Left ventricle myocardium inferior (tissue), 1 donor: ENCODE measurements at places on chromosomes 6 and 20. TPM values are rescaled to one million over a fixed set of nuclear protein-coding genes. Genes with fewer than 3 reads are reported as not detected.

ADAT2 gene
- total RNA-seq, result 1.5 TPM

MLIP gene
- total RNA-seq, result 397 TPM

SLC26A8 gene
- total RNA-seq, result not detected

OR2H2 gene
- total RNA-seq, result not detected

CAGE1 gene
- total RNA-seq, result not detected

ZC3H12D gene
- 0.25 TPM for total RNA-seq

TBC1D22B gene
- total RNA-seq, result 6.1 TPM

SAMD5 gene
- 0.33 TPM for total RNA-seq

TFAP2C gene
- 0.19 TPM for total RNA-seq

KIF25 gene
- 0.22 TPM for total RNA-seq

CST5 gene
- total RNA-seq, result not detected

GDAP1L1 gene
- total RNA-seq, result 0.55 TPM

DNA sequence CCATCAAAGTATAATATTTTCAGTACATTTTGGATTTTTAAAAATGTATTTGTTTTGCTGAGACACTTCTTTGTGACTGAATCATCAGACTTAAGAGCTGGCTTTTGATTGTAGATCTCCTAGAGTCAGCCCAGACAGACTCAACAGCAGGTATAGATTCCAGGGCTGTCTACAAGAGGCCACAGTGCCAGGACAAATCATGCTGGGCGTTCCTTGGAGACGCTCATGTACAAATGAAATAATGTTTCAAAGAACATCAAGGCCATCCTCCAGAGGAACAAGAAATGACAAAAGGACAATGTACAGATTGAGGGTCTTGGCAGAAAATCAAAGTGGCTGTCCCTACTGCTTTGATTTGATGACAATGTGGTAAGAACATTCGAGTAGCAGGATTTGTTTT is 369.3 kb downstream of the GRIK2 start:
- peaks cover 5% of the 10 kb centered on the region for H3K4me1 ChIP-seq
- no peak overlapping the region for H3K27ac ChIP-seq
- DNase-seq, result no peak
- H3K36me3 ChIP-seq, result no peaks in the 10 kb centered on the region
- no peak overlapping the region for H3K4me3 ChIP-seq

GRCh38 chr20:63753381-63753780 is 13.8 kb downstream of the SLC2A4RG start:
- no peak overlapping the region for H3K27ac ChIP-seq
- H3K27me3 ChIP-seq, result no peaks in the 10 kb centered on the region
- H3K4me1 ChIP-seq, result peaks cover 5% of the 10 kb centered on the region
- no peak for DNase-seq

- no peak overlapping the region for H3K27ac ChIP-seq
- peaks cover 14% of the 10 kb centered on the region for H3K4me1 ChIP-seq
- H3K36me3 ChIP-seq, result no peaks in the 10 kb centered on the region
- DNase-seq, result peak; percentile 24
Measured at GRCh38 chr20:44247586-44248409, 690 bp downstream of the GDAP1L1 start.

DNA sequence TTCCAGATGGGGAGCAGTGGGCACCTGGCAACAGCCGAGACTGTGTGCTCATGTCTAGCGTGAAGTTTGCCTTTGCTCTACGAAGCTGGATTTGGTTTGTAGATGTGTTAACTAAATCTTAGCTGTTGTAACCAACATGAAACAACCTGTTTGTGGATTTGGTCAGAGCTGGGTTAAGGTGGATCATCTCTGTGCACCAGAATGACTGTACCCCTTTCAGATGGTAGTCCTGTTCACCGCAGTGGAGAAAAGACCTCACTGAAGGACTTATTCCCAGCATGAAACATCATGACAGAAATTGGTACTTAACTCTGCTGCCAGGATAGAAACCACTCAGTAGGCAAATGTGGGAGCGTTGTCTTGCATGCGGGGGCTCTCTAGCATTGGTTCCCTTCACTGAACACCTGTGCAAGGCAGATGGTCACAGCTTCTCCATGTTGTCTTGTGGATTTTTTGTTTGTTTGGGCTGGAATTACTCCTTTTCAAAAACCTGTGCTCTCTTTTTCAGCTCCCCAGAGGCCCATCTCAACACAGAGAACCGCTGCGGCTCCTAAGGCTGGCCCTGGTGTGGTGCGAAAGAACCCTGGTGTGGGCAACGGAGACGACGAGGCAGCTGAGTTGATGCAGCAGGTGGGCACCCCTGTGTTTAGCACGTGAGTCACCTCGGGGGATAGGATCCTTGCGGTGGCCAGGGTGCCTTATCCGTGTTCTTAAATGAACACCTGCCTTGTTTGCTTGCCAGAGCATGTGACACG is 19.3 kb upstream of the EFCAB8 start:
- no peak overlapping the region for H3K4me3 ChIP-seq
- H3K27ac ChIP-seq, result no peak overlapping the region
- DNase-seq, result no peak
- H3K27me3 ChIP-seq, result no peaks in the 10 kb centered on the region

GRCh38 chr6:169782966-169783365 is 31.5 kb downstream of the ERMARD start:
- H3K4me3 ChIP-seq, result no peak overlapping the region
- H3K36me3 ChIP-seq, result peaks cover 32% of the 10 kb centered on the region
- H3K27ac ChIP-seq, result no peak overlapping the region
- no peaks in the 10 kb centered on the region for H3K4me1 ChIP-seq

- peaks cover 92% of the 10 kb centered on the region for H3K36me3 ChIP-seq
- H3K27me3 ChIP-seq, result no peaks in the 10 kb centered on the region
- H3K4me3 ChIP-seq, result no peak overlapping the region
- peak overlapping the region; percentile 71 for H3K27ac ChIP-seq
- no peak for DNase-seq
- peaks cover 84% of the 10 kb centered on the region for H3K4me1 ChIP-seq
Measured at GRCh38 chr20:10647471-10647870, 26.3 kb downstream of the JAG1 start.

- no peaks in the 10 kb centered on the region for H3K27me3 ChIP-seq
- peaks cover 4% of the 10 kb centered on the region for H3K4me1 ChIP-seq
- no peak overlapping the region for H3K4me3 ChIP-seq
- no peak overlapping the region for H3K27ac ChIP-seq
- DNase-seq, result no peak
- H3K36me3 ChIP-seq, result no peaks in the 10 kb centered on the region
Measured at GRCh38 chr6:20708367-20709124, 174.3 kb downstream of the CDKAL1 start.

DNA sequence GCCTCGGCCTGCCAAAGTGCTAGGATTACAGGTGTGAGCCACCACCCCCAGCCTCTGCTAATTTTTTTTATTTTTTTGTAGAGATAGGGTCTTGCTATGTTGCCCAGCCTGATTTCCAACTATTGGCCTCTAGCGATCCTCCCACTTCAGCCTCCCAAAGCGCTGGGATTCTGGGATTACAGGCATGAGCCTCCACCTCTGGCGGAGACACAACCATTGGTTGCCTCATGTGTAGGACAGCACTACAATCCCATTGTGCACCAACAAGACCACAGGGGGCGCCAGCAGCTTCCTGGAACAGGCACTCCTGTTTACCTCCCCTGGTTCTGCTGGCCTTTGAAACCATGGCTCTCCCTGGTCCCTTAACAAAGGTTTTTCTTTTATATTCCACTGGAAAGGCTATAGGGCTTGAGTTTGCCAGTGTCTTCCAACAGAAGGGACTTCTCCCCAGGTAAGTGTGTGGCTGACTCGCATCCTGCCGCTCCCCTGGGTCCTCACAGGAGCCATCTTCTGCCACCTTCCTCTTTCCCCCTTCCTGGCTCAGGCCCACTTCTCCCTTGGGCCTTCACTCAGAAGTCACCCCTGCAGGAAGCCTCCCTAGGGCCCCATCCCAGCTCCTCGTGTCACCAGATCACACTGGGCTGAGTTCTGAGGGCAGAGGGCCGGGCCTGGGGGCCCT is 39.2 kb upstream of the TLDC2 start:
- peaks cover 59% of the 10 kb centered on the region for H3K4me1 ChIP-seq
- peak overlapping the region; percentile 92 for H3K27ac ChIP-seq
- no peaks in the 10 kb centered on the region for H3K27me3 ChIP-seq

- peak overlapping the region; percentile 75 for H3K27ac ChIP-seq
- DNase-seq, result no peak
- no peaks in the 10 kb centered on the region for H3K27me3 ChIP-seq
- no peaks in the 10 kb centered on the region for H3K36me3 ChIP-seq
- peak overlapping the region; percentile 37 for H3K4me3 ChIP-seq
- peaks cover 36% of the 10 kb centered on the region for H3K4me1 ChIP-seq
Measured at GRCh38 chr6:2818593-2818992, 23.1 kb downstream of the SERPINB1 start.

GRCh38 chr20:1994627-1995026 is 769 bp upstream of the PDYN start:
- no peaks in the 10 kb centered on the region for H3K36me3 ChIP-seq
- peaks cover 100% of the 10 kb centered on the region for H3K27me3 ChIP-seq
- no peaks in the 10 kb centered on the region for H3K4me1 ChIP-seq

DNA sequence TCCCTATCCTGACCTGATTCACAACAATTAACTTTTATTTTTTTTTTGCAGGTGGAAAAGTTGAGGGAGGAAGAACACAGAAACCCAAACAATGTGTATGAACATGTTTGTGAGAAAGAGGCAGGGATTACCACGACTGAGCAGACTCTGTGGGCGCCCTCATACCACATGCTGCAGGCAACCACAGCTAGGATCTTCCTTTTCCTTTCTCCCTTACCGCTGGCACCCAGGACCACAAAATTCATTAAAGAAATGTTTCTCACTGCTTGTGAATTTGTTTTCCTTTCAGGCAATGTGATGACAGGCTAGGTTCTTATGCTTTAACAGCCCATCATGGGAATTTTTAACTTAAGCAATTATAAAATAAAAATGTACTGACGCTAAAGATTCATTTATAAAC is 287.1 kb downstream of the GMDS start:
- no peak overlapping the region for H3K4me3 ChIP-seq
- no peak for DNase-seq
- no peaks in the 10 kb centered on the region for H3K36me3 ChIP-seq
- H3K27me3 ChIP-seq, result no peaks in the 10 kb centered on the region
- H3K4me1 ChIP-seq, result no peaks in the 10 kb centered on the region

GRCh38 chr6:21807299-21808044 is 213.9 kb downstream of the SOX4 start:
- H3K27me3 ChIP-seq, result no peaks in the 10 kb centered on the region
- DNase-seq, result no peak
- H3K4me1 ChIP-seq, result peaks cover 25% of the 10 kb centered on the region
- H3K27ac ChIP-seq, result peak overlapping the region; percentile 74
- no peaks in the 10 kb centered on the region for H3K36me3 ChIP-seq
- H3K4me3 ChIP-seq, result no peak overlapping the region

- DNase-seq, result no peak
- no peak overlapping the region for H3K4me3 ChIP-seq
- peak overlapping the region; percentile 21 for H3K27ac ChIP-seq
- H3K27me3 ChIP-seq, result no peaks in the 10 kb centered on the region
- no peaks in the 10 kb centered on the region for H3K4me1 ChIP-seq
- no peaks in the 10 kb centered on the region for H3K36me3 ChIP-seq
Measured at GRCh38 chr6:75142721-75143120, 63.1 kb downstream of the COL12A1 start.

- no peak overlapping the region for H3K4me3 ChIP-seq
- H3K27ac ChIP-seq, result no peak overlapping the region
- H3K4me1 ChIP-seq, result peaks cover 15% of the 10 kb centered on the region
- H3K36me3 ChIP-seq, result no peaks in the 10 kb centered on the region
Measured at GRCh38 chr6:112061605-112062004, 7.7 kb downstream of the CCN6 start.

GRCh38 chr20:50477239-50477872 is 32.8 kb upstream of the PTPN1 start:
- no peak overlapping the region for H3K27ac ChIP-seq
- no peak overlapping the region for H3K4me3 ChIP-seq
- no peaks in the 10 kb centered on the region for H3K36me3 ChIP-seq
- no peak for DNase-seq

DNA sequence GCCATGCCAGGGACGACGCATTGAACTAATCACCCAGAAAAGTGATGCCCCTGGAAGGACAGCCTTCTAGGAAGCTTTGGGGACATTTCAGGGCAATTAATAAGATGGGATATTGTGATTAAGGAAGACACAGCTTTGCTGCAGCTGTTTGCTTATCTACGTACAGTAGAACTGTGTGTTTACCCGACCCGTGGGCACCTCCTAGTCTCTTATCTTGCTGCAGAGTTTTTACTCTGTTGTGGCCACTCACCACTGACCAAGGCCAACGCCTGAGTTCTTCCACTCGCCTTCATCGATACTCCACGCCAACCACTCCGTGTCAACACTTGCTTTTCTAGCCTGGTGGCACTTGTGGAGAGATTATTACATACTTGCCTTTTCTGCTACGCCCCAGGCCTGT is 105.9 kb upstream of the MLN start:
- H3K4me1 ChIP-seq, result no peaks in the 10 kb centered on the region
- H3K27ac ChIP-seq, result no peak overlapping the region
- peaks cover 69% of the 10 kb centered on the region for H3K27me3 ChIP-seq
- no peaks in the 10 kb centered on the region for H3K36me3 ChIP-seq
- no peak overlapping the region for H3K4me3 ChIP-seq

GRCh38 chr20:59698598-59698997 is 94.3 kb downstream of the PHACTR3 start:
- H3K4me3 ChIP-seq, result no peak overlapping the region
- H3K36me3 ChIP-seq, result no peaks in the 10 kb centered on the region
- no peak for DNase-seq

GRCh38 chr20:14950633-14951032 is 613.2 kb upstream of the FLRT3 start:
- DNase-seq, result no peak
- no peaks in the 10 kb centered on the region for H3K36me3 ChIP-seq
- H3K27me3 ChIP-seq, result no peaks in the 10 kb centered on the region
- H3K4me3 ChIP-seq, result no peak overlapping the region

GRCh38 chr6:38034274-38034914 is 214.9 kb downstream of the ZFAND3 start:
- no peak for DNase-seq
- no peaks in the 10 kb centered on the region for H3K36me3 ChIP-seq
- H3K4me1 ChIP-seq, result peaks cover 31% of the 10 kb centered on the region
- no peak overlapping the region for H3K4me3 ChIP-seq
- H3K27ac ChIP-seq, result no peak overlapping the region

DNA sequence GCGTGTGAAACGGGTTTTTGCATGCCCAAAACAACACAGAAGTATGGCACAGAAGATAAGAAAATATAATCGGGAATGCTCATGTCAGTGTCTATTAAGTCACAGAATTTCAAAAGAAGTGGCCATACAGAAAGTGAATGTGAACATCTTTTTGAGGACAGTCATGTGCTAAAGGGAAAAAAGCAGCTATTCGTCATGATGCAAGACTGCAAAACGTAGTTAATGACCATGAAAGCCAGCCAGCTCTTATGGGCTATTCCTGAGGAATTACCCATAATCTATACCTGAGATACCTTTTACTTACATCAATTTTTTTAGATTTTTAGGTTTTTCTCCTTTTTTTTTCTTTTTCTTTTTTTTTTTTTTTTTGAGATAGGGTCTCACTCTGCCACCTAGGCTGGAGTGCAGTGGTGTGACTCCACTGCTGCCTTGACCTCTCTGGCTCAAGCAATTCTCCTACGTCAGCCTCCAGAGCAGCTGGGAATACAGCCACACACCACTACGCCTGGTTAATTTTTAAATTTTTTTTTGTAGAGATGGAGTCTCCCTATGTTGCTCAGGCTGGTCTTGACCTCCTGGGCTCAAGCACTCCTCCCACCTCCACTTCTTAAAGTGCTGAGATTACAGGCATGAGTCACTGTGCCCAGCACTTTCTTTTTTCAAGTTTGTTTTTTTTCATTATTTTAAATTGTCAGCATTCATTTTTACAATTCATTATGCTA is 18.1 kb upstream of the ZBP1 start:
- DNase-seq, result no peak
- peaks cover 17% of the 10 kb centered on the region for H3K27me3 ChIP-seq
- H3K4me1 ChIP-seq, result no peaks in the 10 kb centered on the region
- no peak overlapping the region for H3K27ac ChIP-seq

- H3K4me3 ChIP-seq, result no peak overlapping the region
- H3K27ac ChIP-seq, result no peak overlapping the region
- H3K27me3 ChIP-seq, result peaks cover 32% of the 10 kb centered on the region
- no peaks in the 10 kb centered on the region for H3K4me1 ChIP-seq
- no peak for DNase-seq
- H3K36me3 ChIP-seq, result no peaks in the 10 kb centered on the region
Measured at GRCh38 chr20:48126227-48126740, 341.0 kb upstream of the SULF2 start.
